ENCODE measurements at places on chromosomes 2 and 18.

GRCh38 chr2:148479398-148479797 lies 165.2 kb upstream of the EPC2 start:
- DNase-seq, result no peak

- DNase-seq, result peak; percentile 44
Observed at GRCh38 chr2:112757265-112757664, 7.1 kb downstream of the CKAP2L start.

DNA sequence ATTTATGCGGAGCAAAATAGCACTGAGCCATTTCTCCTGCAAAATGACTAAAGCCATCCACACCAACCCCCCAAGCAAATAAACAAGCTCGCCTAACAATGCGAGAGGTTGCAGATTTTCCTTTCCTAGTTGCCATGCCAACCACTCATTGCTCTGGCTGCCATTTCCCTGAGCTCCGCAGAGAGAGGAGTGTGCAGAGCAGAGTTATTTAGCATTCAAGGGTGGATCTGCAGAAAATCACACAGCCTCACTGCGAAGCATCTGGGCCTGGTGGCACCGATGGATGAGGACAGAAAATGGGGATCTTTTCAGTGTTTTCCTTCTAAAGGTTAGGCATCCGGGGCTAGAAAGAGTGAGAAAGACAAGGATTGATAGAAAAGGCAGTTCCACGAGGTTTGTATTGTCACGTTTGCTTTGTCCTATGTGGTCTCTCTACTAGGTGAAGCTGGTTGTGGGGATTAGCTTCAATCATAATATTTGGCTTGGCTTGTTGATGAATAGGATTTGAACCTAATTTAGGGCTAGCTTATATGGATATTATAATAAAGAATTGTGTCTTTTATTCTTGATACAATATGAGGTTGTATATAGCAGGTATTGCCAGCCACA lies 110.2 kb upstream of the UNC80 start:
- DNase-seq, result no peak

- no peak for DNase-seq
Observed at GRCh38 chr2:232447638-232448303, 8.2 kb upstream of the ALPI start.

DNA sequence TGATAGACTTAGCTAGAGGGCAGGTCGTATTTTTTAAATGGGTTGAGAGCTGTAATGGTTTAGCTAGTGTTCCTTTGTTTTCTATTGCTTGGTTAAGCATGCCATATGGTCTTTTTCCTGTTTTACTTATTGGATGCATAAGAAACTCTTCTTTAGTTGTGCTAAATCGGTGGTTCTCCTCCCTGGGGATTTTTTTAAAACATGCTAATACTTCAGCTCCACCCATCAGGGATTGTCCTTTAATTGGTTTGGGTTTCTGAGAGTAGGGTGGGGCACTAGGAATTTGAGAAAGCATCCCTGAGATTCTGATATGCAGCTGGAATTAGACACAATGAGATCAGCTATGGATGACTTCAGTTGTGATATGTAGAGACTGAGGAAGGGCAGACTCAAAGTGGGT lies 497.2 kb downstream of the THSD7B start:
- no peak for DNase-seq

- DNase-seq, result no peak
Observed at GRCh38 chr2:16661936-16662839, 3.4 kb downstream of the CYRIA start.

GRCh38 chr2:170525566-170525900 lies 189.6 kb upstream of the SP5 start:
- peak; percentile 95 for DNase-seq

DNA sequence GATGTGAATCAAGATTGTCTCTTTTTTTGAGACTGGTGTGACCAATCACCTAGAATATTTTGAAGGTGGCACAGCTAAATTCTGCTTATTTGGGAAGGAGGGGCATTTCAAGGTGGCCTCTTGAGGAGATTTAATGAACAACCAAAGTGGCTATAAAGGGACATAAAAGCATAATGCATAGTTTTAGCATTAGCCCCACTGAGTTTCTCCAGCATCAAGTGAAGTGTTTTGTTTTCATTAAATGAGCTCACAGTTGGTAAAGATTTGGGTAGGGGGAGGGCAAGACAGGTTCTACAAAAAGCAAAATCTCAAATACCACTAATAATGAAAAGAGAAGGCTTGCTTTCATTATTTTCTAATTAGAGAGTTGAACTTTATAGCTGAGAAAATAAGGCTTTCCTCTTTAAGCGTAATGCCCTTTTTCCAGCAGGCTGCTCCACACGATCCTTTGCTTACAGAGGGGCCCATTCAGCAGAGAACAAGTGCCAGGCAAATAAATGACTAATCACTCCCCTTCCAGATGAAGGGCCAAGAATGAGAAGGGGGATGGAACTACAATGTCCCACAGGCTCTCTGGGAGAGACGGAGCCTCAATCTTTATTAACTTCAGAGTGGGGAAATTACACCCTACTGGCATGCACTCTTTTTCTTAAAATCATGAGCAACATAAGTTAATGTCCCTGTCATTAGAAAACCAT lies 35.9 kb downstream of the LHCGR start:
- no peak for DNase-seq

DNA sequence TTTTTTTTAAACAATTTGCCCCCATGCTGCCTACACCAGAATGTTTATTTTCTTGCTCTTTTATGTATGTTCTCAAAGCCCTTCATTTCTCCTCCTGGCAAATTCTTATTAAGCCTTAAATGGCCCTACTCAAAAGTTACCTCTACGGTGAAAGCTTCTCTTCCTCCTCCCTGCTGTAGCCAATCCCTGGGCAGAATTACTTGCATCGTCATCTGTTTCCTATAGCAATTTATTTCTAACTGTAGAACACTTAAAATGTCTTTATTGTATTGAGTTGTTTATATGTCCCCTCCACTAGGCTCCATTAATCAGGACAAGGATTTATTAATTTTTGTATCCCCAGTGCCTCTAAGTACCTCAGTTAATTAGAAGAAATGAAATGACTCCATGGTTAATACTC lies 2.5 kb upstream of the RAD51AP2 start:
- DNase-seq, result no peak

- DNase-seq, result no peak
Observed at GRCh38 chr2:216882876-216883275, 23.0 kb upstream of the TNP1 start.

DNA sequence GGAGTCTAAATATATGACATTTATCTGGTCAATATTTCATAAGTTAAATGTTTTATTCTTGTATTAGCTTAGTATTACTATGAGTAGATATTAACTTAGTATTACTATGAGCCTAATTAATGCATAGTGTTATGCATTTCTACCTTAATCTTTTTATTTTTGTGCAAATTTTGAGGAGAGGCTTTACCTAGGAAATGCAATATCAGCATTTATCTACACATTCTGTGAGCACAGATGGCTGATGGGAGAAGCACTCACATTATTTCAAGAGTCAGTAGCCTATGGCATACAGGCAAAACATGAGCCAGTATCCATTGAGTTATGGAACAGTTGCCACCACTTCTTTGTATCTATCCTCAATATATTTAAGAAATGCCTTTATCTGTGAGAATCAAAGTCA lies 404.6 kb upstream of the KCNJ3 start:
- no peak for DNase-seq

DNA sequence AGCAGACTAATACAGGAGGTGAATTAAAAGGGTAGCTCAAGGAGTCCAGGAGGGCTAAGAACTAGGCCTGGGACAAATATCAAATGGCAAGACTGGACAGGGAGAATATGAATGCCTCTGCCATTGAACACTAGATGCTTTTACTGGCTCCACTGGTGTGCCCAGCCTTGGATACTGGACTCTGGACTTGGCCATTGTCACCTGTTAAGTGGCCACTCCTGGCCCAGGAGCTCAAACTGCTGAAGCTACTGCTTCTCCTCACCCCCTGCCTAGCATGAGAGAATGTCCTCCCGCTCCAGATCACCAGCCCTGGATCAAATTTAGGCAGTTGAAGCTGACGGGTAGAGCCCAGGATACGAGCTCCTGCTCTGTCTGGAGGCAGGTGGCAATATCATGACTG lies 170.8 kb downstream of the DDX1 start:
- no peak for DNase-seq

GRCh38 chr2:187453078-187453641 lies 5.1 kb upstream of the CALCRL start:
- peak; percentile 23 for DNase-seq

GRCh38 chr2:112181571-112182290 lies 43.5 kb downstream of the FBLN7 start:
- DNase-seq, result no peak

DNA sequence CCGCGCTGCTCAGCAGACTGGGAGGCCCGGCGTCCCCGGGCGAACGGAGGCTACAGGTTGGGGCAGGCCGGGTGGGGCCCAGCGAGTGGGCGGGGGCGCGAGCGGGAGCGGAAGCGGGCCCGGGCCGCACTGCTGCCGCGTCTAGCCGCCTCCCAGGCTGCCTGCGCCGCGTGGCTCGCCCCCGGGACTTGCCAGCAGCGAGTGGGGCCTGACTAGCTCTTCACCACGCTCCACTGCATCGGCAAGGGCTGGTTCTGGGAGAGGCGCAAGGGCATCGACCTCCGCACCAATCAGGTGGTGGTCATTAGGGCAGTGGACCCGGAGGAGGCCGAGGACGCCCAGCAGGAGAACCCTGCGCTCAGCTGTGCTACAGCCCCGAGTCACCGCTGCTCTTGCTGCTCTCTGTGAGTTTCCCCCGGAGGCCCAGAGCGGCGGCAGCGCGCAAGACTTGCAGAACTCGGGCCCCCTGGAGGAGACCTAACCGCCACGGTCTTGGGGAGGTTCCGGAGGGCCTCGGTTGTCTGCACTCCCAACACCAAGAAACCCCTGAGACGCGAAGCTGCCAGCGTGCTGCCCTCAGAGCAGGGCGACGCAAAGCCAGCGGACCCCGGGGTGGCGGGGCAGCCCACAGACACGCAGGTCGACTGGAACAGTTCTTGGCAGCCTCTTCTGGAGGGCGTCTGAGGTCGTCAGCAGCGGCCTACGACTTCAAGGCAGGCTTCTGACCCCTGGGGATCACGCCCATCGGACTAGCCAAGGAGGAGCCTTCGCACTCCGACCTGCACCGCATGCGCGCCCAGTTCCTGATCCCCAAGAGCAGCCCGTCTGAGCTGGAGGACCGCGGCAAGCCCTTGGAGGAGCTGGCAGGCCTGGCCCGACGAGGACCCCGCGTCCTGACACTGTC lies 27.2 kb upstream of the PTPN2 start:
- peak; percentile 3 for DNase-seq

DNA sequence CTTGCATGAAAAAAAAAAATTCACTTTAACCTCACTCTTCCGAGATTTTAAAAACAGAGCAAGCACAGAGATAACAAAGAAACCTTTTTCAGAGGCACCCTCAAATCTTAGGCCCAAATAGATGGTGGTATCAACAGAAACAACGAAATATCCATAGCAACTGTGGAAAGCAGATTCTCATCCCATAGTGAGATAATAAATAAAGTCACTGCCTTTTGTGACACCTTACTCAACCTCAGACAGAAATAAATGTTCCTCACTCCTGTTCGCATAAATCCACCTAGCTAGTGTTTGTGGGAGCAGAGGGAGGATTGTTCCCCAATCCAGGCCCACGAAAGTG lies 60.9 kb upstream of the RTN4 start:
- no peak for DNase-seq

DNA sequence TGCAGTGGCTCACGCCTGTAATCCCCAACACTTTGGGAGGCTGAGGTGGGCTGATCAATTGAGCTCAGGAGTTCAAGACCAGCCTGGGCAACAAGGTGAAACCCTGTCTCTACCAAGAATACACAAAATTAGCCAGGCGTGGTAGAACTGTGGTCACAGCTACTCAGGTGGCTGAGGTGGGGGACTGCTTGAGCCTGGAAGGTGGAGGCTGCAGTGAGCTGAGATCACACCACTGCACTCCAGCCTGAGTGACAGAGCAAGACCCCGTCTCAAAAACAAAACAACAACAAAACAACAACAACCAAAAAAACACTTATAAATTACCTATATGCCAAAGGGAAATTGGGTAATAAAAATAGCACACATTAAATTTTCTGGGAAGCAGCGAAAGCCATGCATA lies 141.6 kb downstream of the HDAC4 start:
- DNase-seq, result no peak

- peak; percentile 30 for DNase-seq
Observed at GRCh38 chr2:180077295-180077906, 70.3 kb upstream of the CWC22 start.

GRCh38 chr2:1265454-1265853 lies 147.8 kb upstream of the TPO start:
- no peak for DNase-seq

DNA sequence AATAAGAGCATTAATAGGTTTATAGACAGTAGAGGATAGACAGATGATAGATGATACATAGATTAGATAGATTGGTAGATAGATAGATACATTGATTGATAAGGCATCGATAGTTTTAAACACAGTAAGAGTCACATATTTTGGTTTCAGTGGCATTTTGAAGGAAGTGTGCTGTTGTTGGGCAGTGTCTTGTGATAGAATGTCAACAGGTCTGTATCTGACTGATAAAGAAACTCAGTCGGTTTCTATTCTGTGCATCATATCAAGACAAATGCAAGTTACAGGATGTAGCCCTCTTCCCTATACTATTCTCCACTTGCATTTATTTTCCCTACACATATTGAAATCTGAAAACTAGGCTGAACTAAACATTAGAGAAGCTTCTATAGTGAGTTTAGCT lies 1229.0 kb upstream of the ZEB2 start:
- DNase-seq, result no peak

GRCh38 chr2:101725515-101726192 lies 28.1 kb downstream of the MAP4K4 start:
- DNase-seq, result no peak

DNA sequence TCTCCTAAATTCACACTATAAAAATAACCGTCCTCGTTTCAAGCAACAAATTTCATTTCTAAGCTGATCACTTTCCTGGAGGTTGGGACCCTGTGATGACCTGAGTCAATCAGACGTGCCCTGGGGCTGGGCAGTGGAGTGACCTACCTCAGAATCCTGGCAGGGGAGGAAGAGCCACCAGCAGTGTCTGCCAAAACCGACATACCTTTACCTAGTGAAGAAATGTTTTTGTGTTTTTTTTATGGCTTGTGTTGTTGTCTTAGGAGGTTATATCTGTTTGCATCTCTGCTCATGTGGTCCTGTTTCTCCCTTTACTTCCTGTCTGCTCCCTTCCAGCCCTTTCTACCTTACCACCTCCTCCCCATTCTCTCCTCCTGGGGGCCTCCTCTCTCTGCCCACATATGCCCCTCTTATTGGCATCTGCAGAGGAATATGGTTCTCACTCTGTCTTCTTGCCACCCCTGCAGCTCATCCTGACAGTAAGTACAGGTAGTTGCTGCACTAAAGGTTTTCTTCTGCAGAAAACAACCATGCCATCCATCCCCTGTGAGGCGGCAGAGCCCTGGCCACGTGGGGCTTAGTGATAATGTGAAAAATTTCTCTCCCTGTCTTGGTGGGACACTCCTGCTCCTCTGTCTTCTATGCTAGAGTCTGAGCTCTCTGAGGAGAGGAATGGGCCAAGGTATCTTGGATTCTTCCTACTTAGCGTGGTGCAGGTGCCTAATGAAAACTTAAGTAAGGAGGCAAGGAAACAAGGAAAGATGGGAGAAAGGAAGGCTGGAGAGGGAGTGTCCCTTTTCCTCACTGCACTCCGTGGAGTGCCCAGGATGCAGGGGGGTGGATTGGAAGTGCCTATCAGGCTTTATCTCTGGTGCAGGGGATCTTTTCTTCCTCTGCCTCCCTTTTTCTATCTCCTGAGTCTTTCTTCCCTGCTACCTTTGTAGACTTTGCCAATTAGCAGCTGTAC lies 15.4 kb downstream of the ACOXL start:
- no peak for DNase-seq
